KBM-7 (cell line): ENCODE measurements at places on chromosomes 5 and 9.

- DNase-seq = no peak
Measured at GRCh38 chr9:31588756-31589155, 795.7 kb upstream of the ACO1 start.

- DNase-seq = peak; percentile 11
Measured at GRCh38 chr5:161846746-161847145, 1.2 kb upstream of the GABRA1 start.

DNA sequence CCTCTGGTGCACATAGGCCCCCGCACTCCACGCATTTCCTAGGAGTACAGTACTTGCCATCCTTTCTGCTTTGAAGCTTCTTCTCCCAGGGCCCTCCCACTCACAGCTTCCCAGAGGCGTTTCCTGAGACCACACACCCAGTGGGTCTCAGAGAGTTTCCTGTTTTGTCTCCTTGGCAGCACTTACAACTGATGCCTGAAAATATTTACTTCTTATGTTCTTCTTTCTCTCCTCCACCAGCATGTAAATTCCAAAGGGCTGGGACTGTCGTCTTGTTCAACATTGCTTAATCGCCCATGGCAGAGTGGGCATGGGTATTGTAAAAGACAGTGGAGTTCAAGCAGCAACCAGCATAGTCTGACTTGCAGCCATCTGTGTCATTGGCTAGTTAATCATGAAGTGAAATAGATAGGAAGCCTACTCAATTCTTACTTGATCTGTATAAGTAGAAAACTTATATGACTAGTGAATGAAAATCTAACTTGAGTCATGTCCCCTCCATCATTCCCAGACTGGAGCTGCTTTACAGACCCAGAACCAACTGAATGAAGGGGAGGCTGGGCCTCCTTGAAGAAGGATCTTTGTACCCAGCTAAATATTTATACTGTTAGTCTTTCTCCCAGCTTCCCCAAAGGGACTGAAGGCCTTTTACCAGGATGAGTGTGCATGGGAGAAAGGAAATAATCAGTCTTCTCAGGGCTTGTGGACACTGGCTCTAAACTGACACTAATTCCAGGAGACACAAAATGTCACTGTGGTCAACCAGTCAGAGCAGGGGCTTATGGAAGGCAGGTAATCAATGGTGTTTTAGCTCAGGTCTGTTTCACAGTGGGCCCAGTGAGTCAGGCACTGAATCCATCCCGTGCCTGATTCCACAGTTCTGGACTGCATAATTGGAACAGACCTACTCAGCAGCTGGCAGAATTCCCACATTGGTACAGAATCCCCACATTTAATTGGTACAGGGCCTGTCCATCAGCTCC is 116.4 kb downstream of the SV2C start:
- DNase-seq = peak; percentile 5

DNA sequence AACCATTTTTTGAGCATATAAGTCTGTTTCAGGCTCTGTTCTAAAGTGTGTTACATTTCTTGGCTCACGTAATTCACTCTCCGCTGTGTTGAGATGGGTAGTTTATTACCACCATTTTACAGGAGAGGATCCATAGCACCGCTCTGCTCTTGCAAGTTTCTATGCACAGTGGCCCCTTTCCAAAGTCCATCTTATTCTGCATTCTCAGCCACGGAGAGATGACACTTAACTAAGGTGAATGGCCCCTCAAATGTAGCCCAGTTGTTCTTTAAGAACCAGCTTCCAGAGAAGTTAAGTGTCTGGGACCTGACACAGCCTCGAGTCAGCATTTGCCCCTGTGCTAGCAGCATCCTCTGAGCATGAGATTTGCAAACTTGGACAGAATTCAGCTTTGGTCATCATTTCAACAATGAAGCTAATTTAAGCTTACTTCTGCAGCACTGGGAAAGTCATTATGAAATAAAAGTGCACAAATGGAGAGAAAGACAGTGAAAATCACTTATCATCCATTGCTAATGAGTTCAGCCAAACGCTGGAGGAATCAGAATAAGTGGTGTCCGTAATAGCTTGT is 61.9 kb downstream of the FAM78A start:
- no peak for DNase-seq

GRCh38 chr5:85077581-85077980 is 692.9 kb upstream of the EDIL3 start:
- DNase-seq = no peak

DNA sequence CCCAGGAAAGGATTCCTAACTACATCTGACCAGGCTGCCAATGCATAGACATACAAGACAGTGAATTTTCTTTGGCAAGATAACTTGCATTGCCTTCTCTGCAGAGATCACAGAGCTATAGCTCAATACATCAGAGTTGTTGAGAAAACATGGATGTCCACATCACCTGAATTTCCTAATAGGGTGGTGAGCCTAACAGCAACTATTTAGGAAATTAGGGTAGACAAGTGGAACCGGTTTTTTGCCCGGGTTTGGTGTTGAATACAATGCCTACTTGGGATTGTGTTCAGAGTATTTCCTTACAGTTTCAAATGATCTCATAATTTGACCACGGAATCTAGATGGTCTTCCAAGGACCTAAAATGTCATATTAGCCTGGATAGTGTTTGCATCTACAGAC is 262.7 kb downstream of the KIF4B start:
- no peak for DNase-seq

DNA sequence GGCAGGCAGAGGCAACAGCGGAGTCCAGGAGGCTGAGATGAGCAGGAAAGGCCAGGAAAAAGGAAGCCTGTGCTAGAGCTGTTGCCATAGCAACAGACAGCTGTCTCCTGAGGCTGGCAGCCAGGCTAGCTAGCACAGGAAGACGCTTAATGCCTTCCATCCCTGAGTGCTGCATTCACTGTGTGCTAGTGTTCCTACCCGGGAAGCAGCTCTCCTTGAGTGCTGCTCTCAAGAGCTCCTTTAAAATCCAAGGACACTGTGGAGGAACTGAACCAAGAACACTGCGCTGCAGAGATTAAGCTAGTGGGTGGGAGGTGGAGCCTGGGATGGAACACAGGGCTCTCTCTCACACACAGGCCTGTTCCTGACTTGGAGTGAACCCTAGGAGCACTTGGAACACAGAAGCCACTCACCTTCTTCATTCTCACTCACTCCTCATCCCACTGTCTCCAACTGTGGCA is 53.5 kb upstream of the IL7R start:
- DNase-seq = peak; percentile 59

DNA sequence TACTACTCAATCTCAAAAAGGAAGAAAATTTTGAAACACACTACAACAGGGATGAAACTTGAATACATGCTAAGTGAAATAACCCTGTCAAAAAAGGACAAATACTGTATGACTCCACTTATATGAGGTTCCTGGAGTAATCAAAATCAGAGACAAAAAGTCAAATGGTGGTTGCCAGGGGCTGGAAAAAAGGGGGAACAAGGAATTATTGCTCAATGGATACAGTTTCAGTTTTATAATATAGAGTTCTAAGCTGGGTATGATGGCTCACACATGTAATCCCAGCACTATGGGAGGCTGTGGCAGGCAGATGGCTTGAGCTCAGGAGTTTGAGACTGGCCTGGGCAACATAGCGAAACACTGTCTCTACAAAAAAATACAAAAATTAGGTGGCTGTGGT is 29.0 kb downstream of the ETF1 start:
- no peak for DNase-seq

- no peak for DNase-seq
Measured at GRCh38 chr5:57508211-57508610, 25.6 kb upstream of the ACTBL2 start.

GRCh38 chr5:124090115-124090514 is 578.1 kb downstream of the CSNK1G3 start:
- no peak for DNase-seq

DNA sequence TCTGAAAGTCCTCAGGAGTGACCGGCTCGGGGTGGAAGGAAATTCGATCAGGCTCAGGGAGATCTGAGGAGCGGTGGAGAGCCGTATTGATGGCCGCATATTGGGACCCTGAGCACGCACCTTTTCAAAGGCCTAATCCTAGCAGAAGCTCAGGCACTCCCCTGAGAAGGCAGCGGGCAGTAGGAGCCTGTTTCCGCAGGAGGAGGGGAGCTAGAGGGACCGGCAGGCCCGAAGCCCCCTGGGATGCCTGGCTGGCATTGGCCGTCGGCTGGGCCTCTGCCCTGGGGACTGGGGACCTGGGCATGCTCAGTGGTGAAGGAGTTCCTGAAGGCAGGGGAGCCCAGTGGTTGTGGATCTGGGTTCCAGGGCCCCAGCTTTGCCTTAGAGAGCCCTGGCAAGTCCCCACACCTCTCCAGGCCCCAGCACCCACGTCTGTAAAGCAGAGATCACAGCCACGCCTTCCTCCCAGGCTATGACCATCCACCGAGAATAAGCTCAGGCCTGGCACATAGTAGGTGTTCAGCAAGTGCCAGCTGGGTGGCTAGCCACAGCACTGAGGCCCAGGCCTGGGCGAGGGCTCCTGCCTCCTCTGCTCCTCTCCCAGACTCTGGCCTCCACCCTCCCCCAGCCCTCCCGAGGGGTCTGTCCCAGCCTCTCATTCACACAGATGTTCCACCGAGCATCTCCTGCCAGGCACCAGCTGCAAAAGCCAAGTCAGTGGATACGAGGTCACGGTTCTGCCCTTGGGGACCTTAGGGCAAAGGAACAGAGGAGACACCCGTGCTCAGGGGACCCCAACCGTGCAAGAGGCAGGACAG is 17.2 kb upstream of the QRFP start:
- DNase-seq = no peak

DNA sequence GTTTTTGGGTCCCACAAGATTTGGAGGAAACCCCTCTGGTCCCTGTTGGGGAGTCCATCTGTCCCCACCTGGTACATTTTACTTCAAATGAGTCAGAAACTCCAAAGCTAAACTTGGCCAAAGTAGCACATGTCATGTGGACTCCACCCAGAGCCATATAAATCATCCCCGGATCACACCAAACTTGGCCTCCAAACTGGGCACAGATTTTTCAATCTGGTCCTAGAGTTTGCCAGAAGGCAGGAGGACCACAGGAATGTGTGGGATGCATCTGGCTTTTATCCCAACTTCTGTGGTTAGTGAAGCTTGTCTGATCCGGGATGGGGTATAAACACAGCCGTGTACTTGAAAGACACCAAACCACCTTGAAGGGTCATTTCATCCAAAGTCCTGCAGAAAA is 66.3 kb downstream of the MAT2B start:
- no peak for DNase-seq

- no peak for DNase-seq
Measured at GRCh38 chr5:113508756-113509155, 4.7 kb upstream of the YTHDC2 start.

DNA sequence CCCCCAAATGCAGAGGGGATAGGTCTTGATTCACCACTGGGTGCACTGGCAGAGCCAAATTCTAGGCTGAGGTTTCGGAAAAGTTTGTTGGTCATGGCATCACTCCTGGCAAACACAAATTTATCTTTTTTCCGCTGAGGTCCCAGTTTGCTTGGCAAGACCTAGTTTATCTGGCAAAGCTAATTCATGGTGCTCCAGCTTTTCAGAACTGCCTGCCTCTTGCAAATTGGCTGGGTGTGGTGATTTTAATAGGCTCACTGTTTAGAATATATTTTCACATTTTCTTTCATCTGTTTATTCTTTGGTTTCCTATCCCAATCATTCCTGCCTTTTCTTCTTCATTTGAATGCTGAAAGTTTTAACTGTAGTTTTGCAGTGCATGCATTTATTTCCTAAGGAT is 50.5 kb upstream of the MAMDC2 start:
- no peak for DNase-seq

GRCh38 chr5:34496260-34496691 is 159.9 kb upstream of the RAI14 start:
- no peak for DNase-seq

- no peak for DNase-seq
Measured at GRCh38 chr5:108726446-108727235, 21.1 kb upstream of the FER start.

DNA sequence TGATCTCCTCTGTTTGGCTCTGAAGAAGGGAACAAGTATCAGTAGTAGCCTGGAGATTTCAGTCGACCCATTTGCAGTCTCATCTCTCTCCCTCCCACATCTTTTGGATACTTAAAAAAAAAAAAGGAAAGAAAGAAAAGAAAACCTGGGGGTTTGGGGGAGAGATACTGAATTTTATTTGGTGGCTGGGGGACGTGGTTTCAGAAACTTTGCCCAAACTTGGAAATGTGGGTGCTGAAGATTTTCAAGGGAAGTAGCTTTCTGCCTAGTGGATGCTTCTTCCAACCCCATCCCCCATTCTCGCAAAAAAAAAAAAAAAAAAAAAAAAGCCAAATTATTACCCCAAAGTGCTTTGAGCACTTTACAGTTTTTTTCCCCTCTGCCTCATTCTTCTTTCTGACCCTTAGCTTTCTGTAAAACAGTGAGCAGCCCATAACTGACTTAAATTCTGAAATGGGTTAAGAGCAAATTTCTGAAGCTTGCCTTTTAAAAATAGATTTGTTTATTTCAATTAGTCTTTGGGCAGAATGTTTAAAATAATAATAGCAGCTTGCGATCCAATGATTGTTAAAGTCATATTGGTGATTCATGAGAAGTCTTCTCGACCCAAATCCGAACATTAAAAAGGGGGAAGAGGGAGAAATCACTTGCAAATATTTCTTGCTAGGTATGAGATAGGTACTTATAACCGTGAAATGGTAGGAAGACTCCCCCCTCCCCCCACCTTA is 894 bp downstream of the FST start:
- peak; percentile 25 for DNase-seq

DNA sequence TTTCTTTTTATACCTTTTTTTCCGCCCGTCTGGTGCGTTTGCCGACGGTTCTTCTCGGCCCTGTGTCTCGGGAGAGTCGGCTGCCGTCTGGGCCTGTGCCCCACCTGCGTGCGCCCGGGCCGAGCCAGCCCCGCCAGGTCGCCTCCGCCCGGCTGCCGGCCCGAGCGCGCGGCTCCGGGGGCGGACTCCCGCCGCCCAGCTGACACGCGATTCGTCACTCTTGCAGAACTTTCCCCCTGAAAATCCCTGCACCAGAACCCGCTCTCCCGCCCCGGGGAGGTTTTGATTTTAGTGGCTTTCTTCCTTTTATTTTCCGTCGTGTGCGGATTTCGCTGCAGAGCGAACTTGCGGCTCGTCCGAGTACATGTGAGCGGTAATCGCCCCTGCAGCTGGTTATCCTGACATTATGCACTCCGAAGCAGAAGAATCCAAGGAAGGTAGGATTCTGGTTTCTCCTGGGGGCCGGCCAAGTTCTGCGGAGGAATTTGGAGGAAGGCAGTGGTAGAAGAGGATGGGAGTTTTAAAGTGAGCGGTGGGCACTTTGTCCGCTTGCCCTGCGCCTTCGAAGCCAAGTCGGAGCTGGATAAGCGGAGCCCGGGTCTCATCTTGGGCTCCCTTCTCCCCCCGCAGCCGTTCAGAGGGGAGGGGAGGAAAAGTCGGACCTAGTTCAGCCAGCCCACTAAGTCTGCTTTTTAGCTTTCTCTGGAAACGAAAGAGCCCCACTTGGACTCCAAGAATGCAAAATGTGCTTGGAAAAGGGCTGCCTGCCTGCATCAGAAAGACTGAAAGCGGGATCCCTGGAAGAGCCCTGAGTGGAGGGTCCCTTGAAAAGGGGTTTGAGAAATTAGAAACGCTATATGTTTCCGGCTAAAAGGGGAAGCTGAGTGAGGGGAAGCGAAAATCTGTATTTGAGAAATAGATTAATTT is at the start of gene TNFAIP8:
TNFAIP8 (plus strand) TSS at position 335 of the 927 bp plus-strand sequence; CDS start at position 407, 72 bp downstream.
- peak; percentile 67 for DNase-seq

- DNase-seq = no peak
Measured at GRCh38 chr9:23934291-23934906, 108.4 kb upstream of the ELAVL2 start.

- DNase-seq = peak; percentile 20
Measured at GRCh38 chr9:33117306-33117705, 40.8 kb upstream of the SMU1 start.
